ENCODE measurements at places on chromosomes 11 and 22. TPM values are rescaled to one million over a fixed set of nuclear protein-coding genes. Genes with fewer than 3 reads are reported as not detected.

The L3MBTL2 gene
- total RNA-seq: 14.4 TPM

The JAML gene
- total RNA-seq: 0.09 TPM

The ME3 gene
- 49.6 TPM for total RNA-seq

The FGF19 gene
- total RNA-seq: 0.09 TPM

The HBG1 gene
- total RNA-seq: not detected

The DERL3 gene
- 7.7 TPM for total RNA-seq

The OR6A2 gene
- 0.50 TPM for total RNA-seq

The SLC6A5 gene
- not detected for total RNA-seq

The USP2 gene
- 2.6 TPM for total RNA-seq

The BIK gene
- 1.6 TPM for total RNA-seq

The LAYN gene
- total RNA-seq: 0.26 TPM

All from neural progenitor cell (in vitro differentiated cells).